Lung (tissue), 17 donors: ENCODE measurements at places on chromosomes 5 and 9. TPM values are rescaled to one million over a fixed set of nuclear protein-coding genes. Genes with fewer than 3 reads are reported as not detected.
A peak's percentile ranks its signal among the peaks of the same experiment; 100 is the strongest.

Gene CCDC187
- 16.8 TPM for total RNA-seq

Gene FCN2
- total RNA-seq, result not detected

- peaks cover 26% of the 10 kb centered on the region for H3K4me1 ChIP-seq
- no peak overlapping the region for H3K4me3 ChIP-seq
- DNase-seq, result no peak
- peak overlapping the region; percentile 36 for H3K27ac ChIP-seq
- H3K27me3 ChIP-seq, result no peaks in the 10 kb centered on the region
Measured at GRCh38 chr9:2026220-2026997, 11.3 kb downstream of the SMARCA2 start.

GRCh38 chr9:130782886-130783530, 52.0 kb upstream of the ABL1 start:
- no peak overlapping the region for H3K4me3 ChIP-seq
- H3K27ac ChIP-seq, result no peak overlapping the region
- no peaks in the 10 kb centered on the region for H3K36me3 ChIP-seq

- no peaks in the 10 kb centered on the region for H3K27me3 ChIP-seq
- H3K27ac ChIP-seq, result no peak overlapping the region
- no peaks in the 10 kb centered on the region for H3K36me3 ChIP-seq
- no peak overlapping the region for H3K4me3 ChIP-seq
Measured at GRCh38 chr5:58002323-58002722, 457.6 kb downstream of the PLK2 start.

Gene PCDHB8
- total RNA-seq, result 3.5 TPM

- H3K27me3 ChIP-seq, result no peaks in the 10 kb centered on the region
- H3K36me3 ChIP-seq, result no peaks in the 10 kb centered on the region
- DNase-seq, result peak; percentile 74
- H3K27ac ChIP-seq, result no peak overlapping the region
Measured at GRCh38 chr9:89929673-89930480, 325.1 kb downstream of the GADD45G start.

DNA sequence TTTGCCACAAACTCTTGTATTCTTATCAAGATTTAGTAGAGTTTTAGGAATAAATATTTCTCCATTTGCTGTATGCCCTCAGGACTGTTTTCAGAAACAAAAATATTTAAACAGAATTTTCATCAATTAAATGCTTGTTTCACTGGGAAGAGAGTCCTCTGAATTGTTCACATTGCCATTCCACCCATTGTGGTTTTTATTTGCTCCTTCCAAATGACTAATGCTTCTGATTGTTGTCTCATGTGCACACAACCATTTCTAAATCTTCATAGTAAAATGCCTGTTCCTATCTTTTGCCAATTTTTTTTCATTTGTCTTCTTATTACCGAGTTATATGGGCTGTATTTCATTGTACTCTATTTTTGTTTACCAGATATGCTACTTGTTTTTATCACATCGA, 10.6 kb downstream of the MARCOL start:
- no peaks in the 10 kb centered on the region for H3K4me1 ChIP-seq
- DNase-seq, result no peak
- no peaks in the 10 kb centered on the region for H3K27me3 ChIP-seq
- H3K27ac ChIP-seq, result no peak overlapping the region
- no peak overlapping the region for H3K4me3 ChIP-seq

DNA sequence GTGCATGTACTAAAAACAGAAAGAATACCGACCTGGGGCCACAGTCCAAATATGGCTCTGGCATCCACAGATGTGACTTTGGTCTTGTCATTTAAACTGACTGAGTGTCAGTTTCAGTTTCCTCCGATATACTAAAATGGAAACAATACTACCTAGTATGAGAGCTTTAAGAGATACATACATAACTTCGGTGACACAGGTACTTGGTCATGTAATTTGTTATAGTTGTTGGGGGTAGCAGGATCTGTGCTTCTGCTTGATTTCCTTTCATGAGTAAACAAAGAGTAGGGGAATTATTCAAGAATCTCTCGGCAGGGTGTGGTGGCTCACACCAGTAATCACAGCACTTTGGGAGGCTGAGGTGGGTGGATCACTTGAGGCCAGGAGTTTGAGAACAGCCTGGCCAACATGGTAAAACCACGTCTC, 32.1 kb downstream of the MTMR12 start:
- no peak overlapping the region for H3K27ac ChIP-seq
- H3K27me3 ChIP-seq, result no peaks in the 10 kb centered on the region
- H3K4me3 ChIP-seq, result no peak overlapping the region
- peaks cover 17% of the 10 kb centered on the region for H3K4me1 ChIP-seq

- peak; percentile 5 for DNase-seq
- no peak overlapping the region for H3K4me3 ChIP-seq
- H3K27ac ChIP-seq, result peak overlapping the region; percentile 99
- H3K36me3 ChIP-seq, result no peaks in the 10 kb centered on the region
Measured at GRCh38 chr5:132500244-132500930, 9.8 kb upstream of the IRF1 start.

Gene KCNN2
- total RNA-seq, result 2.0 TPM

- H3K27me3 ChIP-seq, result no peaks in the 10 kb centered on the region
- peak overlapping the region; percentile 81 for H3K27ac ChIP-seq
- no peaks in the 10 kb centered on the region for H3K36me3 ChIP-seq
- no peak for DNase-seq
Measured at GRCh38 chr9:129458155-129458661, 162.7 kb downstream of the C9orf50 start.

- DNase-seq, result no peak
- no peak overlapping the region for H3K4me3 ChIP-seq
- H3K4me1 ChIP-seq, result no peaks in the 10 kb centered on the region
- no peak overlapping the region for H3K27ac ChIP-seq
- H3K27me3 ChIP-seq, result no peaks in the 10 kb centered on the region
- H3K36me3 ChIP-seq, result no peaks in the 10 kb centered on the region
Measured at GRCh38 chr9:12748016-12748415, 26.8 kb upstream of the LURAP1L start.

GRCh38 chr9:93124793-93125192, 9.3 kb downstream of the NINJ1 start:
- H3K27me3 ChIP-seq, result no peaks in the 10 kb centered on the region
- no peak overlapping the region for H3K4me3 ChIP-seq
- DNase-seq, result no peak
- H3K4me1 ChIP-seq, result peaks cover 18% of the 10 kb centered on the region

Gene PCDHGB5
- total RNA-seq, result 14.3 TPM

DNA sequence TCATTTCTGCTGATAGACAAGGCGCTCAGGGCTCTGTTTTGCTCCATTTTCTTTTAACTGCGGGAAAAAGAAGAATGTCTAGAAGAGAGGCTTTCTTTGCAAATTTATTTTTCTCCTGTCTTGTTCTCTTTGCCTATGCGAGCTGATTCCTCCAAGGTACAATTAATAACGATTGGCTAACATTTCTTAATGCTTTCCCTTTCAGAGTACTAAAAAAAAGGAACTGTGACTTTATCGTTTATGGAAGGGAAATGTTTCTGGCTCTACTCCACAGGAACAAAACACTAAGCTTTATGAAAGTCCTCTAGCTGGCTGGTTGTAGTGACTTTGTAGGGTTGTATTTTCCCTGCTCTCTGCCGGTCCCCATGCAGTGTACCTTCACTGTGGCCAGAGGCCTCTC, 11.7 kb downstream of the NSG2 start:
- no peak overlapping the region for H3K27ac ChIP-seq
- H3K27me3 ChIP-seq, result no peaks in the 10 kb centered on the region
- DNase-seq, result peak; percentile 27
- H3K36me3 ChIP-seq, result no peaks in the 10 kb centered on the region

Gene ADAMTSL2
- 11.1 TPM for total RNA-seq

DNA sequence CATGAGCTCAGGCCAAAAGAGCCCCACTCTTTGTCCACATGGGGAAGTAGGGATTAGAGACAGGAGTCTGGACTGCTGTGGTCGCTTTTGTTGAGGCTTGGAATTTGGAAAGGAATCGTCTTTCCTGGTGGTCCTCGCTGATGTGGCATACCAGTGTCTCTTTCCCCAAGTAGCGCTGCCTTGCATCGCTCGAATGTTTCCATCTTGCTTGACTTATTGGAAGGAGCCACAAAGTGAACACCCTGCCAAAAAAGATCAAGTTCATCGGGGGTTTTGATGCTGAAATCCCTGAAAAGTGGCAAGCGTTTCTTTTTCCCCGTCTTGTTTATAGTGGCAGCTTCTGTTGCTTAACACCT, 161.3 kb downstream of the MACROH2A1 start:
- H3K27ac ChIP-seq, result no peak overlapping the region
- H3K36me3 ChIP-seq, result no peaks in the 10 kb centered on the region
- H3K4me3 ChIP-seq, result no peak overlapping the region
- no peaks in the 10 kb centered on the region for H3K27me3 ChIP-seq
- DNase-seq, result no peak
- H3K4me1 ChIP-seq, result peaks cover 17% of the 10 kb centered on the region

DNA sequence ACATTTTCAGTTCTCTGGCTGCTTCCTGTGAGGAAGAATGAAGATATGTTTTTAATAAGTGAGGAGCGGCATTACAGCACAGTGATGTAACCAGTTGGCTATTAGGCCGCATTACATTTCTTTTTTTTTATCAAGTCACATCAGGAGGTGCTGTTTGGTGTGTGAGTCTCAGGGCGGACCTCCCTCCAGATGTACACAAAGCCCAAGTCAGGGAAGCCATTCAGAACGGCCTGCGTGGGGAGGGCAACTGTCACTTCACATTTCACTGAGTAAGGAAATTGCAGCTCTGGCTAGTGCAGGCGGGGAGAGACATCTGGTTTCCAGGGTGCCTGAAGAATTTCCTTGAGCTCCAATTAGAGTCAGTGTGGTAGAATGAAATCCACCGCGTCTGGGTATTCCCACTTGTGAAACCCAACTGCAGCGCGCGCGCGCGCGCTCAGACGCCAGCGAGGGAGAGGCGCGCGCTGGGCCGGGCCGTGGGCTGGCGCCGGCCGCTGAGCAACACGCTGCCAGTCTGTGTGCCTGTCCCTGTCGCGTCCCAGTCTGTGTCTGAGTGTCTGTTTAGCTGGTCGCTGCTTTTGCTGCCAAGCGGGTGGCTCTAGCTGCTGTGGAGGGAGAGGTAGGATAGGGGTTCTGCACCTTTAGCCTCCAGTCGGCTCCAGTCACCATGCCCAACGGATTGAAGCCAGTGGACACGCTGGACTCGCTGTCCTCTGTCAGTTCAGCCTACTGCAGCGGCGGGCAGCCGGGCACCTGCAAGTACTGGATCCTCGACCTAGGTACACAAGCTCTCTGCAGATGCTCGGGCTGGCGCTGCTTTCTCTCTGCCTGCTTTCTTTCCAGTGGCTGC, 140.8 kb upstream of the OTULINL start:
- peaks cover under 1% of the 10 kb centered on the region for H3K36me3 ChIP-seq
- H3K27me3 ChIP-seq, result no peaks in the 10 kb centered on the region
- peak overlapping the region; percentile 43 for H3K27ac ChIP-seq
- H3K4me3 ChIP-seq, result no peak overlapping the region
- H3K4me1 ChIP-seq, result peaks cover 2% of the 10 kb centered on the region

- H3K36me3 ChIP-seq, result no peaks in the 10 kb centered on the region
- H3K4me3 ChIP-seq, result no peak overlapping the region
- H3K4me1 ChIP-seq, result no peaks in the 10 kb centered on the region
- H3K27me3 ChIP-seq, result no peaks in the 10 kb centered on the region
- DNase-seq, result no peak
- H3K27ac ChIP-seq, result no peak overlapping the region
Measured at GRCh38 chr5:133698259-133698554, 85.9 kb upstream of the FSTL4 start.

Gene DND1
- 1.7 TPM for total RNA-seq

Gene GABRA6
- not detected for total RNA-seq

DNA sequence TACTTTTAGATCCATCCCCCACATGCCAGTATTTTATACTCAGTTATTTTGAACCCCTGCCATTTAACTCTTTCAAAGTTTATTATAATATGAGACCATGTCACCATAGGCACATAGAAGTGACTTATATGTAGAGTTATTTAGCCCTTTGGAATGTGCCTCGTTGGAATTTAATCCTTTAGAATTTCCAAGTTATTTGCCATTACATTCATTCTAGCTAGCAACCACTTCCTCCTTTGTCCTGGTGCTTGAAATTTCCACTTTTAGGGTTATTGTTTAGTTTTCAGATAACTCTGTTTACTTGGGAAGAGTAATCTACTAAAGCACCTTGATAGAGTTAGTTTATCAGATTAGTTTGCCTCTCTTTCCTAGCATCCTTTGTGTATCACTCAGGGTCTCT, 82.8 kb upstream of the TLE1 start:
- DNase-seq, result no peak
- H3K27me3 ChIP-seq, result no peaks in the 10 kb centered on the region
- H3K4me1 ChIP-seq, result no peaks in the 10 kb centered on the region

Gene CDKN2B
- 5.5 TPM for total RNA-seq

GRCh38 chr9:97803167-97804058, 49.6 kb upstream of the FOXE1 start:
- H3K27me3 ChIP-seq, result peaks cover 17% of the 10 kb centered on the region
- peak overlapping the region; percentile 32 for H3K4me3 ChIP-seq
- H3K36me3 ChIP-seq, result no peaks in the 10 kb centered on the region

DNA sequence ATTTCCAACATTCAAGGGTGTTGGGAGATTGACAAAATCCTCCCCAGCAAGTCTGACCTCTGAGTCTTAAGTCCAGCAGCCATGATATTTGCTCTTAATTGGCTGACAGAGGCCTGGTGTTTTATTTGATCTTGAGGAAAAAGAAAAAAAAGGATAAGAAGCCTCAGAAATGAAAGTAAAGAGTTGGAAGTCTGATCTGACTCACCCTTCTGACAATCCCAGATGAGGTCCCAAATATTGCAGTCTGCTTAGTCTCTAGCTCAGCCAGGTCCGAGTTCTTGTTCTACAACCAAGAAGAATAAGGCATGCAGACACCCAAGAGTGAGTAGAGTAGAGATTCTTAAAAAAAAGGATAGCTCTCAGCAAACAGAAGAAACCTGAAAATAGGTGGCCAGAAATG, 632.5 kb upstream of the ST8SIA4 start:
- no peak for DNase-seq
- H3K27me3 ChIP-seq, result no peaks in the 10 kb centered on the region
- H3K4me1 ChIP-seq, result no peaks in the 10 kb centered on the region
- no peak overlapping the region for H3K4me3 ChIP-seq
- H3K36me3 ChIP-seq, result no peaks in the 10 kb centered on the region

Gene C9orf57
- total RNA-seq, result not detected

DNA sequence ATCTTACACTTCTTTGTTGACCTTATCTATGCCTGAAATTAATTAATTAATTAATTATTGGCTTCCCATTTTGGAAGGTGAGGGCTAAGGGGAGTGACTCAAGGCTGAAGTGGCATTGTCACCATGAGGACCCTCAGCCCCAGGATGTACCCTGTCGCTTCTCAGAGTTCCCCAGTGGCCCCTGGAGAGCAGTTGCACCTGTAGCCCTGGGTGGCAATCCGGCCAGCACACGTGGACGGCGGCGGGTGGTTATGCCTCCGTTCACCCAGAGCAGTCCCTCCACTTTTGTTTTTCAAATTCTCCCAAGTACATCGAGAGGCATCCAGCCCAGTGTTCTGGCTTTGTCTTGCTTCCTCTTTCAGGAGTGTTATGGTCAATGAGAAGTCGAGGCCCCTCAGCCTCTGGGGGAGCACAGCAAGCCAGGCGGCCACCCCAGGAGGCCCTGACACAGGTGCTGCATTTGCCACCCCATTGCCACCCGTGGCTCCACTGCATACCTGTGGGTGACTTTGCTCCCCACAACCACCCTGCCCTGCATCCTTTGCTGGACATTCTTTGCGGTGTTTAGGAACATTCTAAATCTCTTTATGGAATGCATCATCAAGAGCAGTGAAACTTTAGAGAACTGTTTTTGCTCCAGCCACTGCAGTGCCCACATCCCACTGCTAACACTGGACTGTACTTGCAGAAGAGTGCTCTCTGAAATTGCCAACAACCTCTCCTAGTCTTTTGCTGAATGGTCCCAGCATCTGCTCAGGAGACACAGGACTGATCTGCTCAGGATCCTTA, 11.5 kb upstream of the IRX2 start:
- H3K36me3 ChIP-seq, result no peaks in the 10 kb centered on the region
- H3K27me3 ChIP-seq, result peaks cover 37% of the 10 kb centered on the region
- no peaks in the 10 kb centered on the region for H3K4me1 ChIP-seq
- H3K27ac ChIP-seq, result no peak overlapping the region
